ENCODE measurements at places on chromosomes 3 and 15.

DNA sequence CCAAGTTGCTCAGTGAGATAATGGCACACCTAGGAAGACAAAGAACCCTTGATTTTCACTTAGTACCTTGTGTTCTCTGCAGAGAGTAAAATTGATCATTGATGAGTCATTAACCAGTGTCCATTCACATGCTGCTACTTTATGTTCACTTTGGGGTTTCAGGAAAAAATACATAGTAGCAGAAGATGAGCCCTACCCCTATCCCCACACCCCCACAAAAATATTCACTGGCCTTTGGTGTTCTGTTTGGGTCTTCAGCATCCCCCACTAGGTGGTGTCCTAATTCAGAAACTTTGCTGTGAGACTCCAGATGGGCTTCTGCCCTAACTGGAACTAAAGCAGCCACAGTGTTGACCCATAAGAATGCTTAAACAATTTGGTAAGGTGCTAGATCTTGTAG, 178.8 kb downstream of the KLHL25 start:
- DNase-seq: no peak

- DNase-seq: no peak
These were observed 21.0 kb upstream of the MCF2L2 start for GRCh38 chr3:183449391-183449790.

DNA sequence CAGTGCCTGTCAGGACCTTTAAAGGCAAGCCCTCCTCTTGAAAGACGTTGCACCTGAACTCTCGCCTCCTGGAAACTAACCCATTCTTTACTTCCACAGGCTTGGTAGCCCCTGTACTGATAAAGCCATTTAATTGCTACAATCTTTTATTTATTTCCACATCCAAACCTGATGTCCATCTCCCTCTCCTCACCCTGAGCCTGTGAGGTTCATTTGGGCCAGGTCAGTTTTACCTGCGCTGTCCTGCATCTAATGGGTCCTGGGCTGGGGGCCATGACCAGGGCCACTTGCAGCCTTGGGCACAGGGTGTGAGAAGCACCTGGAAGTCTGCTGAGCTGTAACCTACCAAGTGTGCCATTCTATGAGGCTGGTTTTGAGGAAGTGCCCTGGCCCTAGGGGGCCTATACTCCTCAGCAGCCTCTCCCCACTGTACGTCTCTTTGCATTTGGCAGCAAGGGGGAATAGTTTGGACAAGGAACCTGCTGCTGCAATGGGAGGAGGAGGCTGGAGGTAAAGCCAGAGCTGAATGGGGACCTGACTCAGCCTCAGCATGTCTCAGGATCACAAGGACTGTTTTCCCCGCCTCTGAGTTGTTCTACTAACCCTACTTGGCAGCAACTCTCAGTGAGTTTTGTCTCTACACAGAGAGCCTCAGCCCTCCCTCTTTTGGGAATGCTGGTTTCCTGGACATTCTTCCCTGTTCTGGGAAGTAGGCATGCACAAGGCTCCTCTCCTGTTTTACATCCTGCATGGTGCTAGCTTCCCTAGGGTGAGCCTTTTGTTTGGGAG, 53.8 kb downstream of the WDR76 start:
- no peak for DNase-seq

GRCh38 chr3:181250714-181251113, 261.2 kb upstream of the DNAJC19 start:
- no peak for DNase-seq

DNA sequence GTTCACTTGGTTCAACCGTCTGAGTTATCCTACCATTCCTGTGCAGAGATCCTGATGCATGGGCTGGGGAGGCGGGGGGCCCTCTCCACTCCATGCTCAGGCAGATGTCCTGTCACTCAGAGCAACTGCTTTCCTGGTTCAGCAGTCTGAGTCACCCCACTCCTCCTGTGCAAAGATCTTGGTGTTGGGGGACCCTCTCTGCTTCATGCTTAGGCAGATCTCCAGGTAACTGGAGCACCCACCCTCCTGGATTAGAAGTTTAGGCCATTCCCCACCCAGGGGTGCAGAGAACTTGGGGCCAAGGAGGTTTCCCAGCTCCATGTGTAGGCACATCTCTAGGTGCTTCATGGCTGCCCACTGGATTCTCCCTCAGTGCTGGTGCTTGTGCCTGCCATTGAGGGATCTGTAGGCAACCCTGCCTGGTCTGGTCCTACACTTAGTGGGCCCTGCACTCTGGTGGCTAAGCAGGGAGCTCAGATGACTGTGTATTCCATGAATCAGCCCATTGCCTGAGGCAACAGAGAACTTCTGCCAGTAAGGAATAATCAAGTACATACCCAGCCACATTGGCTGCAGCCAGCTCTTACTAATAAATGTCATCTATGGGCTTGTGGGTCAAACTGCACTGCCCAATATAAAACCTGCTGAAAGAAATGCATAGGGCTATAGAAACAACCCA, 465.4 kb upstream of the THBS1 start:
- DNase-seq: peak; percentile 66

DNA sequence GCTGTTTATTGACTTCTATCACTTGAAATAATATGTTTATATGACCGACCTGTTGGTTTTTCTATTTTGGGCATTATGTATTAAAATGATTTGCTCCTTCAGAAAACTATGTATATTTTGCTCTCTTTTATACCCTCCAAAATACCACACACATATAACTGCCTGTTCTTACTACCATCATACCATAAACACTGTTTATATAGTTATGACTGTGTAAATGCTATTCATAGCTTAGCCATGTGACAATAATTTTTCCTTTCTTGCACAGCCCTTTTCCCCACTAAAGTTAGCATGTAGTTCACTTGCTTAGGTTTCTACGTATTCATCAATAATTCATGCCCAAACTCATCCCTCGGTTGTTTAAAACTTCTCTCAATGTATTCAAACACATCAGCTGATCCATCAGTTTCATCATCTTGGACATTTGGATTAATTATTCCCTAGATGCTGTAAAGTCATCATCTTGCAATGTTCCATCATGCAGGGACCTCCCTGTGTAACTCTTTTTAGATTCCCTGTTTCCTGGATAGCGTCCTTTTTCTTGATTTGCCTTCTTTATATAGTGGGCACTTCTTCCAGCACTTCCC, 8.2 kb upstream of the RYK start:
- DNase-seq: peak; percentile 31

DNA sequence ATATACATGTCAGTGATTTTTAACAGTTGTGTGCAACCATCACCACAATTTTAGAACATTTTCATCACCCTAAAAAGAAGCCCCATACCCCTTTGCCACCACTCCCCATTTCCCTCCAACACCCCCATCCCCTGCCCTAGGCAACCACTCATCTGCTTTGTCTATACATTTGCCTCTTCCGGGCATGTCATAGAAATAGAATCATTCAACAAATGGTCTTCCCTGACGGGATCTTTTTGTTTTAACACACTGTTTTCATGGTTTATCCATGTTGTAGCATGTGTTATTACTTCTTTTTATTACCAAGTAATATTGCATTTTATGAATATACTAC, 4.0 kb downstream of the VILL start:
- DNase-seq: no peak

- no peak for DNase-seq
These were observed 9.3 kb downstream of the VIPR1 start for GRCh38 chr3:42511736-42512135.

DNA sequence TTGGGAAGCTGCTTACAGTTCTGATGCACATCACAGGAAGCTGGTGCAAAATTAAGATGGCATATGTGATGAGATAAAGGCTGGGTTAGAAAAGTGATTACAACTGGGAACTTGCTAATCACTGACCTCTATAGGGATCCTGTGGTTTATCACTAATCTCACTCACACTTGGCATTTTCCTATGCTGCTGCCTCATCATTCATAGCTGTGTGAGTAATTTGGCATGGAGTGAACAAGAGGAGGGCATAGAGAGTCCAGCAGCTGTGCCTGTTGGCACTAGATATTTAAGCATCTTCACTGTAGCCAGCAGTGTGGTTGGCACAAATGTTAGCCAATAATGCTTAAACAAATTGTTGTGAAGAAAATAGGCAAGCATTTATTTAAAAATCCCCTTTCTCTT, 217.7 kb upstream of the CGNL1 start:
- DNase-seq: peak; percentile 33

GRCh38 chr3:4850928-4851265, 128.3 kb upstream of the BHLHE40 start:
- no peak for DNase-seq

Measured in epithelial cell of prostate (primary cell).